ENCODE measurements at places on chromosomes 1 and 21. TPM values are rescaled to one million over a fixed set of nuclear protein-coding genes. Genes with fewer than 3 reads are reported as not detected.

- no peak for DNase-seq
Observed at GRCh38 chr1:166083887-166084286, 82.9 kb downstream of the FAM78B start.

- DNase-seq = no peak
Observed at GRCh38 chr1:156298852-156299357, at the start of gene VHLL. TSS of gene VHLL (minus strand) at chr1:156299307. CDS start at chr1:156299189, 118 bp downstream.

DNA sequence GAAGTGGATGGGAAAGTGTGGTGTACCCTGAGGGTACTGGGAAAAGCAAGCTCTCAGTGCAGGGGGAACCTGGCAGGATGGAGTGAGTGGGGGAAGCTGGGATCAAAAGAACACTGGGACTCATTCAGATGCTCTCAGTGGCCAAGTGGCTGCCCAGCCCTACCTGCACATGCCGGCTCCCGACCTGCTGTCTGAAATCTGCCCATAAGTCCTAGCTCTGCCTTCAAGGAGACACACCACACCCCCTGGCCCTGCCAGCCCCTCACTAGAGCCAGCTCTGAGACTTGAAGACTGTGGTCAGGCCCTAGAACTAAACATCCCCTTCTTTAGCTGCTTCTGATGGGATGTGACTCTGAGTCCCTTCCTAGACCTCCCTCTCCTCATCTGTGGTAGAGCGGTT, 2.2 kb downstream of the TMEM54 start:
- DNase-seq = no peak

VANGL2 gene
- 7.9 TPM for total RNA-seq

GRCh38 chr1:173424143-173424542, 53.0 kb upstream of the PRDX6 start:
- no peak for DNase-seq

RASAL2 gene
- total RNA-seq = 24.8 TPM

OR2L13 gene
- not detected for total RNA-seq

DNA sequence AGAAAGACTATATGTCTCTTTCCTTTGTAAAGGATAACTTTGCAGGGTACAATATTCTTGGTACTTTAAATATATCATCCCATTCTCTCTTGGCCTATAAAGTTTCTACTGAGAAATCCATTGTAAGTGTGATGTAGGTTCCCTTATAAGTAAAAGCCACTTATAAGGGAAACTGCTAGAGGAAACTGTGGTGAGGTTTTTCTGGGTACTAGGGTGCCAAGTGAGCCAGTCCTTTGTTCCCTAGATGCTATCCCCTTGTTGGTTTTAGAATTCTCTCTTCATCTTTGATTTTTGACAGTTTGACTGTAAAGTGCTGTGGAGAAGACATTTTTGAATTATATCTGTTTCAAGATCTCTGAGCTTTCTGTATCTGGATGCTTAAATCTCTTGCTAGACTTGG, 108.9 kb upstream of the NEK7 start:
- no peak for DNase-seq
